ENCODE measurements at places on chromosomes 1 and 21.

- DNase-seq, result no peak
These were observed 16.9 kb upstream of the THRAP3 start for GRCh38 chr1:36207339-36207738.

- DNase-seq, result no peak
These were observed 87.2 kb downstream of the ATP1A1 start for GRCh38 chr1:116460261-116460660.

GRCh38 chr1:117049857-117050256 is 10.3 kb upstream of the TTF2 start:
- no peak for DNase-seq

GRCh38 chr1:160459687-160460086 is 59.3 kb downstream of the VANGL2 start:
- DNase-seq, result no peak

DNA sequence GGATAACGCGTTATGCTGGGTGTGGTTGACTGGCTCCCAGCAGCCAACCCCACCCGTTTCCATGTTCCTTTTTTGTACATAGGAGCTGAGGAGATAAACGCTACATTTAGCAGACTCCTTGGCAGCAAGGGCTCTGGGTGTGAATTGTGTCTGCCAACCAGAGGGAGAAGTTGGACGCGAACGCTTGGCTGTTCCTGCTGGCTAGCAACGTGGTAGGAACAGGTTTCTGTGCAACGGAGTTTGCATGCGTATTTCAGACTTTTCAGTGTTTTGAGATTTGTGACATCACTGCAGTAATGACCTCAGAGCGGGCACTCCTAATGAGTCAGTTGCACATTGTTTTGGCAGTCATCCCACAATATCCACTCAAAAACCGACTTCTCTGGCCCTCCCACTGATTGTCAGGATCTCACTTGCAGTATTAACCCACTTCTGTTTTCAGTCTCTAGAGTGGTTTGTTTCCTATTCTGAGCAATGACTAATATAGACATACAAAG is 98.7 kb upstream of the RGS1 start:
- DNase-seq, result no peak

- no peak for DNase-seq
These were observed 8.6 kb upstream of the EEIG2 start for GRCh38 chr1:108551137-108551862.

GRCh38 chr1:6350416-6351088 is 43.0 kb downstream of the ACOT7 start:
- no peak for DNase-seq

GRCh38 chr21:34869545-34869944 is 179.6 kb downstream of the RUNX1 start:
- no peak for DNase-seq

DNA sequence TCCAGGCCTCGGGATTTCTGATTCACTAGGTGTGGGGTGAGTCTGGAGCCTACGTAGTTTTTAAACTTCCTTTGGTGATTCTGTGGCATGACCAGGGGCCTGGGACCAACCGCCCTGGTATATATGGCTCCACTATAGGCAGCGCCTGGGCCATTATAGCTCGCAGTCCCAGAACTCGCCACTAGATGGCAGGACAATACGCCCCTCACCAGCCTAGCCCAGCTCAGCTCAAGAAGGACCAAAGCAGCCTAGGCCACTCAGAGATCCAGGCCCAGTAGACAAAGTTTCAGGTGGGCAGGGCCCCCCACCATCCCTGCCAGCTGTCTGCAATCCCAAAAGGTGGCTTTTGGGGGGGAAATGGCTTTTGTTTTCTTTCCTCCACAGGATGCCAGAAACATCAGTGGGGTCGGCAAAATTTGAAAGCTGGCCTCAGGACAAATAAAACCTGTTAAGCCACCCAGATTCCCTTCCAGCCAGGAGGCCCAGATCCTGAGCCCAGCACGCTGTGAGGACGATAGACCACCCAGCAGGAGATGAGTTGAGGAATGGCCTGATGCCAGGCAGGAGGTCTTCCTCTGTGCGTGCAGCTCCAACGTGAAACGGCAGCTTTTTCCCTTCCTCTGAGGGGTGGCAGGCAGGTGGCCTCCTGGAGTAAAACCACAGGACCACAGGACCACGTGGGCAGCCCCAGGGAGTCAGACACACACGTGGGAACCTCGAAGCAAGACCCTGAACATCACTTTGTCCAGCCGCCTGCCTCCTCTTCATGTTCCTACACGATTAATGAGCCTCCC is 24.8 kb upstream of the TMEM51 start:
- peak; percentile 71 for DNase-seq

DNA sequence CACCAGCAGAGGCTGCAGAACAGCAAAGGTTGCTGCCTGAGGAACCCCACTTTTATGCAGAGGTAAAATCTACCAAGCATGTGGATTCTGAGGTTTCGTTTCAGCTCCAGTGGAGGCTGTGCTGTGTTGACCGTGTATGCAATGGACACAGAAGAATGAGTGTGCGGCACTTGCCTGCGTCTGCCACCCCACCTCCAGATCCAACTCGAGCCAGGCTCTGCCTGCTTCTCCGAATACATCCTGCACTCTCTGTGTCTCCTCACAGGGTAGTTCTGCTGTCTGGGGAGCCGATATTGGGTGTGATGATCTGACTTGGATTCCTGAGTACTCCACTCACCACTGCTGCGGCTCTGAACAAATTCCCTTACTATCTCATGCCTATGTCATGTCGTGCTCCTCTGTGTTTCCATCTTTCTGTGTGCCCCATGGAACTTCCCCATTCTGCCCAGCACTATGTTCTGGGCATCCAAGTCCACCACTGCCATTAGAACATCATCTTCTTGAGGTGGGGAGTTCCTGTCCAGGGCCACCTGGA is 129.8 kb downstream of the SLC45A1 start:
- no peak for DNase-seq

DNA sequence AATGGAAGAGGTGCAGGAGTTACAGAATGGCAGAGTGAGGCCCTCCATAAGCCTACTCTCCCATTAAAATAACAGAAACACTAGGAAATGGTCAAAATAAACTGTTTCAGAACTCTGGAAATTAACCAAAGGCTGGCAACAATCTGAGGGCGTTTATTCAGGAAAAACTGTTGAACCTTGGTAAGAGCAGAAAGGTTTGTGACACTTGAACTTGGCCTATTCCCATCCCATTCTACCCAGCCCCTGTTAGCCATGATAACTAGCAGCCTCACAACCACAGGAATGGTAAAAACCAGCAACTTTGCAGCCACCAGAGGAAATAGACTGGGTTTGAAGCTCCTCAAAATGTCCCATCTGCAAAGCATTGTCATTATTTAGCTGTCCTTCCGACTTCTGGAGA is 256.8 kb downstream of the RHOU start:
- DNase-seq, result no peak

GRCh38 chr1:241213139-241213538 is 143.9 kb downstream of the RGS7 start:
- DNase-seq, result no peak

DNA sequence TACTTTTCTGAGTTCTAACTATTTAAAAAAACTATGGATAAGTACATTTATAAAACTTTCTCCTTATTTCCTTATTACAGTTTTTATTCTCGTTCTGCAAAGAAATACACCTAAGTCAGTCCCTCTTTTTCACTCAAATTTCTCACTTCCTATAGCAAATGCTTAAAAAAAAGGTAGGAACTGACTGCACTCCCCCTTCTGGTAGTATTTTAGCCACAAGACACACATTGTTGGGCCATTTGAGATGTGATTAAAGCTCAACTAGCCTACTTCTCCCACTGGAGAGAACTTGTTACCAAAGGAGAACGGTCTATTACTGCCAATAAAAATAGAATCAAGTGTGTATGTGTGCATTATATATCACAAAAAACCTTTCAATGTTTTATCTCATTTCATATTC is 521.9 kb upstream of the PRMT6 start:
- no peak for DNase-seq

DNA sequence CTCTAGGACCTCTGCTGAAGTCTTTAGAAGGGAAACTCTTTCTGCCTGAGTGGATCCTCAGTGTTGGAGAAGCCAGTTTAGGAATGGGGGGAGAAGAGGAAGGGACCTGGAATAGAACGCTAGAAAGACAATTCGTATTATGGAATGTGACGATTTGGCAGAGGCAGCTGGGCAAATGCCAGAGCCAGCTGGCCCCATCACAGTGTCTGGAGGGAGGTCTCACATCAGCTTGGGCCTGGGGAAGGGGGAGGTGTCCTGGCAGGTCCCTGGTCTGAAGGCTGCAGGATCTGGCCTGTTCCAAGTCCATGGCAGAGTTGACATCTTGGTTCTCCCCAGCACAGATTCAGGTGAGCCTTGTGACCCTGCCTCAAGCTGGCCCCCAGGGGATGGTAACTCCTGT is 11.3 kb downstream of the TMCC2 start:
- DNase-seq, result no peak

- no peak for DNase-seq
These were observed 20.1 kb upstream of the MACF1 start for GRCh38 chr1:39184354-39184818.

GRCh38 chr21:37407719-37408420 is 41.3 kb downstream of the DYRK1A start:
- DNase-seq, result no peak

DNA sequence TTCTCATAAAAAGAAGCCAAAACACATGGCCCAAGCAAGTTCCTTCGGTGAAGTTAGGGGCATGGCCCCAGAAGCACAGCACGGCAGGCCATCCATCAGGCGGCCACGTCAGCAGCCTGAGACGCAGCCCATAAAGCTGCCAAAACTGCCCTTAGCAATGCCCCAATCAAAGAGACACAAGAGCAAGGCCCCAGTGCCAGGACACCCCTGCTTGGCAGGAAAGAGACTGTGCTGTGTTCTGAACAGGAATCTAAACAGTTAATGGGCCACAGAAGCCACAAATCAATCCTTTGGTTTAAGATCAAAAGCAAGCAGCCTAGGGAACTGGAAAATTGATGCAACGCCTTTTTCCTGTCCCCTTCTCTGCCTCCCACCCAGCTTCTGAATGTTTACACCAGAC is 497.0 kb upstream of the USP24 start:
- no peak for DNase-seq

DNA sequence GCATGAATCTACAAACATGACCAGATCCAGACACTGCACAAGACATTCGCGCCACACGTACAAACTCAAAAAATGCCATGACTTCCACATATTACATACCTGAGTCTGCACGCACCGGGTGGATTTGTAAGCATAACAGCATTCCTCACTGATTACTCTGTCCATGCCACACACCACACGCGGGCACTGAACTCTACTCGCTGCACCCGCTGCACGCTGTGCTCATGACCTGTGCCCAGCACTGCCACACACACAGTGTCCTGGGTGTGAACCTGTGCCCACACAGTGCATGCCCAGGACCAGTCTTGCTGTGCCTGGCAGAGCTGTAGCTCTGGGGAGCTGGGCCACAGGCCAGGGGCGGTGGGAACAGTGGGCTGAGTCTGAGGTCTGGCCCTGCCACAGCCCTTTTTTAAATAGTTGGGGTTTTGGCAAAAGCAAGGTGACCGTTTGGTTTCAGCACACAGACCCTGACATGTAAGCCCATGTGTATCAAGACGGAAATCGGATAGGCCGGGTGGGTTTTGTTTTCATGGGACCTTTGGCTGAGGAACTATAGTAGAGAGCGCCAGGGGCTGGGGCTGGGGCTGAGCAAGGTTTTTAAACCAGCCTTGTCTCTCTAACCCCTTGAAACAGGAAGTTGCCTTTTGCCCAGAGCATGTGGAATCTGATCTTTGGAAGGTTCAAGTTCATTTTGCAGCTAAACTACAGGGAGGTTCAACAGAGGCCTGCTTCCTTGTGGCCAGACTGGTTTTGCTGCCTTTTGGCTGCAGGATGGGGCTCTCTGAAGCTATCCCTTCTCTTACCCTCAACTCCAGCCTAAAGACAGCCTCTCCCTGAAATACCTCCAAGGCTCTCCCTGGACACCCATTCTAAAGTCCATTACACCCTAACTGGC is 12.3 kb upstream of the GOLT1A start:
- DNase-seq, result no peak

GRCh38 chr1:147613506-147613905 is 56.8 kb downstream of the ACP6 start:
- no peak for DNase-seq

DNA sequence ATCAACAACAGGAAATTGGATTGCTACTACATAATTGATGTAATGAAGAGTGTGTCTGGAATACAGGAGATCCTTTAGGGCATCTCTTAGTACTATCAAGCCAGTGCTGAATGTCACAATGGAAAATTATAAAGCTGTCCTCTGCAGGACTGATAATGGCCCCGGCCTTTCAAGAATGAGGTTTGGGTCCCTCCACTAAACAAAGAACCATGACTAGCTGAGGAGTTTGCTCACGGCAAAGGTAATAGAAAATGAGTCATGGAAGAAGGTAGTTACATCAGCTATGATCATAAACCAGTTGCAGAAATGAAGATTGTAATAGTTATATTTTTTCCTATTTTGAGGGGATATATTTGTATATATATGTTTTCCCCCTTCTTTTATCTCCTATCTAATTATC is 145.8 kb downstream of the KCNJ6 start:
- DNase-seq, result no peak

DNA sequence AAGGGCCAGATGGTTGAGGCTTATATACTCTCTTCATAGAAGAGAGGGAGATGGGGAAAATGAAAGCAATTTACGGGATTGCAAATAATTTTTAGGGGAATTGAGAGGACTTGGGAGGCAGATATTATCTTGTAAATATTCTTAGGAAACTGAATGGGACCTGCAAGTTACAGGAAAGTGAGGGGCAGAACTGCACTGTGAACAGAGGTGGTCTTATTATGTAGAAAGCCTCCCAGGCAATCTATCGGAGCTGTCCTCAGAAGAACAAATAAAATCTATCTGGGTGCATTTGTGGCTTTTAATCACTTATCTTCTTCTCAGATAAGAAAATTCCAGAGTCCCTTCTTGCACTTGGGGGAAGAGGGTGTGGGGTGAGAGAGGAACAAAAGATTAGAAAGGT is 223.5 kb downstream of the RHOU start:
- no peak for DNase-seq

DNA sequence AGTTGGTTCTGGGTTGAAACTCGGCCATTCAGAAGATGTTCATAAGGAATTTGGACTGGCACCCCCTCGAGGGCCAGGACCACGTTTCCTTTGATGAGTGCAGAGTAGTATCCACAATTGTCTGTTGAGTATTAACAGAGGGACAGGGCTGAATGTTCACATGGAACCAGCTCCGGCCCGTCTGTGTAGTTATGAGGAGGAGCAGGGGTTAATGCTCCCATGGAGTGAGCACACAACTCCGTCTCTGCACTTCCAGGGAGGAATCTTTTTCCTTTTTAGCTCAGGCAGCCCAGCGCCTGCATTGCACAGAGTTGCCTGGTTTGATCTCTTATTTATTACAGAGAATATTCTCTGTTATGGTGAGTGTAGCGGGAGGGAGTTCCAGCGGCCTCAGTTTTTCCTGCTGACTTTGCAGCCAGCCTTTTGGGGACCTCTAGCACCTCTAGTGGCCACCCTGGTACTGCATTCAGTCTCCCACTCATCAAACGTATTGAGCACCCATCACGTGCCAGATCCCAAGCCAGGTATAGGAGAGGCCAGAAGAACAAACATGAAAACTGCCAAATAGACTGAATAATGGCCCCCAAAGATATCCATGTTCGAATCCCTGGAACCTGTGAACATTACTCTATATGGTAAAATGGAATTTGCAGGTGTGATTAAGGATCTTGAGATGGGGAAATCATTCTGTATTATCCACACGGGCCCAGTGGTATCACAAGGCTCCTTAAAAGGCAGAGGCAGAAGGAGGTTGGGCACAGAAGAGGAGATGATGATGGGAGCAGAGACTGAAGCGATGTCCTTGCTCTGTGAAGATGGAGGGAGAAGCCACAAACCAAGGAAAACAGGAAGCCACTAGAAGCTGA is 167.7 kb upstream of the CSF3R start:
- peak; percentile 62 for DNase-seq

Data from stimulated activated CD4-positive, alpha-beta T cell treated with anti-CD3 and anti-CD28 coated beads, Interleukin-4, amount 100 ng/mL, for 4 hours (primary cell).